IgD-negative memory B cell (primary cell): ENCODE measurements at places on chromosomes 6 and 20. TPM values are rescaled to one million over a fixed set of nuclear protein-coding genes. Genes with fewer than 3 reads are reported as not detected.

The CNR1 gene
- polyA plus RNA-seq, result 2.5 TPM

The EIF2S2 gene
- 22.8 TPM for polyA plus RNA-seq

The BTN1A1 gene
- polyA plus RNA-seq, result 3.7 TPM

The HM13 gene
- 109 TPM for polyA plus RNA-seq

The RIMS1 gene
- polyA plus RNA-seq, result not detected

The LGSN gene
- polyA plus RNA-seq, result not detected

The SLC26A8 gene
- polyA plus RNA-seq, result not detected

The SRPK1 gene
- 36.0 TPM for polyA plus RNA-seq

The CCDC170 gene
- polyA plus RNA-seq, result not detected

The CAGE1 gene
- polyA plus RNA-seq, result not detected

The ZFP57 gene
- polyA plus RNA-seq, result 1.3 TPM

The SMOC2 gene
- polyA plus RNA-seq, result not detected

The TRIM15 gene
- polyA plus RNA-seq, result not detected

The C6orf58 gene
- not detected for polyA plus RNA-seq

The HRH3 gene
- polyA plus RNA-seq, result not detected

The MOCS3 gene
- polyA plus RNA-seq, result 3.5 TPM

The CST7 gene
- polyA plus RNA-seq, result 22.8 TPM

The IL17F gene
- not detected for polyA plus RNA-seq

The AVP gene
- polyA plus RNA-seq, result not detected
